ENCODE measurements at places on chromosomes 6 and 20.
A peak's percentile ranks its signal among the peaks of the same experiment; 100 is the strongest.

DNA sequence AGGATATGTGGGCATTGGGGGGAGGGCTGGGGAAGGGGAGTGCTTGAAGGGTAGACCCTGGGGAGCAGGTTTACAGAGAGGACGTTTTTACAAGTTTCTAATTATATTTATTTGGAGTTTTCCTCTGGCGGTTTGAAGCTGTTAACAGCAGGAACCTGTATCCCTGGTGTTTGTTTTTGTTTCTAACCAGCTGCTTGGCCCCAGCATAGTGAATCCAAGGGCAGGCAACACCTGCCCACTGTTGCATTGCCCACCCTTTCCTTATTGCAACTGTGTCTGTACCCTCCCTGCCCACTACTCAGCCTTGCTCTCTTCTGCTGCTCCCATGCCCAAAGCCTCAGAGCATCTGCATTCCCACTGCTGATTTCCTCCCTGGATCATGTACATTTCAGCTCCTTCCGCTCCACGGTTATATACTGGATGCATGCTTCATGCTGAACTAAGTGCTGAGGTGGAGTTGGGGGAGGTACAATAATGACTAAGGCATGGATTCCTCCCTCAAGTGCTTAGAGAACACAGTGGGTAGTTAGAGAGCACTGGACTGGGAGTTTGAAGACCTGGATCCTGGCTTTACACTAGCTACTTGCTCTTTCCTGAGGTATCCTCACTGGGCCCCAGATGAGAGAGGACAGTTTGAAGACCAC lies 6.0 kb downstream of the SCUBE3 start:
- no peak for DNase-seq

DNA sequence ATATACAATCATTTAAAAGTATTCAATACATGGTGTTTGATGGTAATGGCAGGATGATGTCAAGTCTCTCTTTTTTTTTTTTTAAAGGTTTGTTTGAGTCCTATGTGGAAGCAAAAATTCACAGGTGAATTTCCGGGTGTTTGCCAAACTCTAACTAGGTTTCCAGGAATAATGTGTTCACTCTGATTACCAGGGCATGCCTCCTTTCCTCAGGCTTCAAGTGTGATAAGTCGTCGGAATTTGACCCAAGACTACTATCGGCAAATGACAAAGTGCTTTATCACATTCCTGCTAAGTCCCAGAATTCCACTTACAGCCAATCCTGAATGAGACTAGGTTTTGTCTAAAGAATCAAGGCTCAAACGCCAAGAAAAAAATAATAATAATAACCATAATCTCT lies 7.3 kb downstream of the OARD1 start:
- DNase-seq, result no peak

DNA sequence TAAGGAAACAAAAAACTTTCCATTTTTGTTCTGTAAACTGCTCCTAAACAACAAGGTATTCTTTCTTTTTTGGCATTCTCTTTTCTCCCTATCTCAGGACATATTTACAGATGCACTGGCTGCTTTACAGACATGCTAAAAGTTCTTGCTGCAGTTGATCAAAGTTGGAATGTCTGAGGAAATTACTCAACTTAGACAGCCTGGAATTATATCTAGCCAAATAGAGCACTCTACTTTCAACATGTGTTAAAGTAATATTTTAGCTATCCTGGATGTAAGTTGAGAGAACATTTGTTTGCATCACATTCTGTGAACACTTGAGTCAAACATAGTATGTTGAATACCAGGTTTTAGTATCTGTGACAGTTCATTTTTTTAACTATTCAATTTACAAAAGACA lies 24.8 kb downstream of the TASP1 start:
- DNase-seq, result no peak

DNA sequence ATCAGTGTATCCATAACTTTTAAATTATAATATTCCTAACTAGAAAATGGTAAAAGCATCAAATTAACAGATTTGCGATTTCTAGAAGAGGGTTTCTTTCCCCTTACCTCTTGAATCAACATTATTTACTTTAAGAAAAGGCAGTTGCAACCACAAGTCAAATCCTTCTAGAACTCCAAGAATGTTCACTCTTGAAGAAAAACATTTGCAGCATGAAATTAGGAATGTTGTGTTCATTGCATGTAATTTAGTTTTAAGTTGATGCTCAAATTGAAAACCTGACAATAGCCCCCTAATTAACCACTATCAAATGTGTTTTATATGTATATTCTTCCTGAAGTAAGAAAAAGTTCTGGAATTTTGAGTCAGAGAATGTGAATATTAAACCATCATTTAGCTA lies 2.3 kb upstream of the REV3L start:
- DNase-seq, result no peak

- DNase-seq, result peak; percentile 38
Observed at GRCh38 chr20:973785-974194, 28.3 kb downstream of the RSPO4 start.

DNA sequence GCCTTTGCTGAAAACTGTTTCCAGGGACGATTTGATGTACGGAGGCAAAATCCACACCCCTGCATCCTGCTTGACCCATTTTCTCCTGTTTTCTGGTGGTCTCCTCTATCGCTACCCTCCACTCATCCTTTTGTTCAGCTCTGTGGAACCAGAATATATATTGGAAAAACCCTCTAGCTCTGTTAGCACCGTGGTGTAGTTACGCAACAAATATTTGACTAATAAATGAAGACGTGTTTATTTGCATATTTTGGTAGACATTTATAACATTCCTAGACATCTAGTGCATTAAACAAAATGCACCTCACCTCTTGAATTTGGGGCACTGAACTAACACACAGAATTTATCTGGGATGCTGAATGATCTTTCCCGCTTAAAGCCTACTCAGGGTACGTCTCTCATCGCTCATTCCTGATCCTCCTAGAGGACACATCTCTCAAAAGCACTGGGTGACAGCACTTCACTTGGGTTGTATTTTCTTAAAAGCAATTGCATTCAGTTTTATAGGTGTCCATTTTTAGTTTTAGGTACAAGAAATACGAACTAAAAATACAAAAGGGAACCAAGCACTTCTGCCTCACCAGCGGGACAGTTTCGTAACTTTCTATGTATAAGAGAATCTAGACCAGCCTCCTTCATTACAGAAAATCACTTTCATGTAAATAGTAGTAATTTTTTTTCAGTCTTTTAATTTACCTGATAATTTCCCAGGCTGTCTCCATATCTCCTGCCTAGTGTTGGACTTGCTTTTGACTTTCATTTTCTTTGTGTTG lies 59.2 kb downstream of the SNRNP48 start:
- peak; percentile 20 for DNase-seq

GRCh38 chr20:17807651-17808050 lies 107.9 kb downstream of the BANF2 start:
- no peak for DNase-seq

DNA sequence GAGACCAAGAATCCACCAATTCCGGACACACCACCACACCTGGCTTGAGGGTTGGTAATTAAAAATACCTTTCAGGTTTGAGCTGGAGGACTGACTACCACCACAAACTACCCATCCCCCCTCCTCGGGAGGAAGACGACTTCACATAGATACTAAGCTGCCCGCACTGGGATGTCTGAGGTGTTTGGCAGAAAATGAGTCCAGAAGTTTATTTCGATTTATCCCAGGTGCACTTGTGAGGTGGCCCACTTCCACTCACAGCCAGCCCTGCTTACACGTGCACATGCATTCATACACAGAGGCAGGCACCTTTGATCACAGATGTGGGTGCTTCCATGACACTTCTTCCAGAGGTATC lies 187.1 kb downstream of the ID4 start:
- DNase-seq, result no peak

DNA sequence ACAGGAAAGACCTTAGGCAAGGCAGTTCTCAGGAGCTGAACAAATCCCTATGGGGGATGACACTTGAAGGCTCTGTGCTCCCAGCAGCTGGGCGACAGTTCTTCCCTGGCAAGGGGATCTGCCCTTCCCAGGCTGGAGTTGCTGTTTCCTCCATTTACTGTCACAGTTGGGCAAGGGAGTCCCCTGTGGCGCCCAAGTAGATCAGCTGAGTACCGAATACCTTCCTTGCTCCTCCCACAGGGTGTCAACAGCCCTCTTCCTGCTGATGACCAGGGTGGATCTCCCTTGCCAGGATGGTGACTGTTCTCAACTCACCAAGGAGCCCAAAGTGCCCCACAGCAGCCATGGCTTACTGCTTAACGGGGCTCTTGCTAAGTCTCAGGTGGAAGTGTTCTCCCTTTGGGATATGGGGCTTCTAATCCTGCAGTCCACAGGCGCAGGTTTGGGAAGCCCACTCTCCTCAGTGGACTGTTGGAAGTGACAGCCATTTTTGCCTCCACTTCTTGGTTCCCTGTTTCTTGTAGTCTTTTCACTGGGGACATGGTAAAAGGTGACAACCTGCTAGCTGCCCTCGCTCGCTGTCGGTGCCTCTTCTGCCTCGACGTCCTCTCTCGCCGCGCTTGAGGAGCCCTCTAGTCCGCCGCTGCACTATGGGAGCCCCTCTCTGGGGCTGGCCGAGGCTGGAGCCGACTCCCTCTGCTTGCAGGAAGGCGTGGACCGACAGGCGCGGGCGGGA lies 5.7 kb upstream of the PSMG4 start:
- no peak for DNase-seq

DNA sequence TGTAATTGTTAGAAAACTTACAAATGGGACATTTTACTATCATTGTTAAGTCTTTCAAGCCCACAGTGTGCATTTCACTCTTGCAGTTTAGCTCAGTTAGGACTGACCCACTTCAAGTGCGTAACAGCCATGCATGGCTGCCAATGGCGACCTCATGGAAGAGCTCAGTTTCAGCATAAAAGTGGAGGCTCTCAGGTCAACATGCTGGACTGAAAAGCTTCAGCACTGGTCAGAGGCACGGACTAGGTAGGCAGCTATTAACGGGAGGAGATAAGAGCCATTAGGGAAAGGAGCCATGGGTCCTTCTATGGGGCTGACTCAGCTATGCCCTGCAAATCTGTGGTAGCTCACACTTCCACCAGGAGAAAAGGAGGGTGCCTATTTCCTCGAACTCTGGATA lies 101.8 kb downstream of the TTLL2 start:
- DNase-seq, result no peak

GRCh38 chr6:62516291-62517141 lies 230.5 kb upstream of the KHDRBS2 start:
- no peak for DNase-seq

- DNase-seq, result no peak
Observed at GRCh38 chr6:98041056-98041455, 758.0 kb upstream of the MMS22L start.

DNA sequence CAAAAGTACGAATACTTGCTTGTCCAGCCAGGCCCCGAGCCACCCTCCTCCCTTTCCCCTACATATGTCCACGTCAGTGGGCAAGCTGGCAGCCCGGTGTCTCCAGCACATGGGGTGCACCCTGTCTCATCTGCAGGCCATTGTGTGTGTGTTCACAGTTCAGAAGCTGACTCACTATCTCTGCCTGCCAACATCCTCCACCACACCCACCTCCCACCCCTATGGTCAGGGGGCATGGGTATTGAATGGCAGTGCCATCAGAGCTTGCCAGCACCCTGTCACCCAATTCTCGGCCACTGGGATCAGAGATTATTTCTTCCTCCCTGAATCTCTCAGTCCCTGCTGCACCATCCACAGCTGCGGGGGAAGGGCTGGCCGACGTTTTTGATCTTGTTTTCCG lies 195.7 kb downstream of the FARS2 start:
- no peak for DNase-seq

GRCh38 chr20:23598481-23598880 lies 7.2 kb downstream of the CST9 start:
- no peak for DNase-seq

DNA sequence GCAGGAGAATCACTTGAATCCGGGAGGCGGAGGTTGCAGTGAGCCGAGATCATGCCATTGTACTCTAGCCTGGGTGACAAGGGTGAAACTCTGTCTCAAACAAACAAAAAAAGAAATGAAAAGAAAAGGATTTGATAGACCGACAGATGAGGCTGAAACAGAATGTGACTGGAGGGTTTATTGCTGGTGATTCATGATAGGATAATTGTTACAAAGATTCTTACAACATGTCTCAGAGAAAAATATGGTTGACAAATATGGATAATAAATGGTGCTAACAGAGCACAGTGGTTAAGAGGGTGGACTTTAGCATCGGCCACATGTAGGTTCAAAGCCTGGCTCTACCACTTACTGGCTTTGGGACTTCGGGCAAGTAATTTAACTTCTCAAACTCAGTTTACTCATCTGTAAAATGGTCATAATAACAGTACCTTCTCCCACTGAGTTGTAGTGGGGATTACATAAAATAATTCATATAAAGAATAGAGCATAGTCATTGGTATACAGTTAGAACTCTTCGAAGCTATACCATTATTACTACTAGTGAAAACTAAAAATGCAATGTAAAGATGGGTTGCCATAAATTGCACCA lies 131.9 kb downstream of the MAP3K7 start:
- no peak for DNase-seq

DNA sequence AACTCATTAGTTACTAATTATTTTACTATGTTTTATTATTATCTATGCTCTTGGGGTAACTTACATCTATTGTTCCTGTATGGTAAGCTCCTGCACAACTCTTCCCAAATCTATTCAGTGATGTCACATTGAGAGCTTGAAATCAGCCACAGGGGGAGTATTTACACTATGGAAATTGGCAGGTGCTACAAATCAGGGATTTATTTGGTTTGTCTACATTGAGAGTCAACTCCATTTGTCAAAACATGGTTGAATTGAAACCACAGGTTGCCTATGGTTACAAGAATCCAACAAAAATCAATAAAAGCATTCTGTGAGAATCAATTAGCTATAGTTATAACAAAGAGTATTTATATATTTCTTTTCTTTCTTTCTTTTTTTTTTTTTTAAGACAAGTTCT lies 3.9 kb upstream of the FITM2 start:
- DNase-seq, result no peak

DNA sequence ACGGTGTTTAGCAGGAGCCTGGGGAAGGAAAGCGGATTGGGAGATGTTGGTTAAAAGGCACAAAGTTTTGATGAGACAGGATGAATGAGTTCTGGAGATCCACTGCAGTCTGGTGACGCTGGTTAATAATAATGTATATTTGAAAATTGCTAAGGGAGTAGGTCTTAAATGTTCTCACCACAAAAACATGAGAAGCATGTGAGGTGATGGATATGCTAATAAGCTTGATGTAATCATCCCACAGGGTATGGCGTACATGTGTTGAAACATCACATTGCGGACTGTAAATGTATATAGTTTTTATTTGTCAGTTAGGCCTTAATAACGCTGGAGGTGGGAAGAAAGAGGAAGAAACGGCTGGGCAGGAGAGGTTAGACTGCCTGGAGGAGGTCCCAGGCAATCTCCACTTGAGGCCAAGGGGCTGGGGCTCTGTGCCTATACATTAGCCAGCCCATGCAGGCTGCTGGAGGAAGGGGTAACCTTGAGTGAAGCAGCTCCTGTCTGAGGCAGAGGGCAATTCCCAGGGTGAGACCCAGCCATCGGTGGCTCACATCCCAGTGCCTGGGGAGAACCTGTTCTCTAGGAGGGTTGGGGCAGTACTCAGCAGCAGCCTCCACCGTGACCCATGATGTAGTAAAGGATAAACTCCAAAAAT lies 188.2 kb upstream of the QKI start:
- DNase-seq, result no peak

DNA sequence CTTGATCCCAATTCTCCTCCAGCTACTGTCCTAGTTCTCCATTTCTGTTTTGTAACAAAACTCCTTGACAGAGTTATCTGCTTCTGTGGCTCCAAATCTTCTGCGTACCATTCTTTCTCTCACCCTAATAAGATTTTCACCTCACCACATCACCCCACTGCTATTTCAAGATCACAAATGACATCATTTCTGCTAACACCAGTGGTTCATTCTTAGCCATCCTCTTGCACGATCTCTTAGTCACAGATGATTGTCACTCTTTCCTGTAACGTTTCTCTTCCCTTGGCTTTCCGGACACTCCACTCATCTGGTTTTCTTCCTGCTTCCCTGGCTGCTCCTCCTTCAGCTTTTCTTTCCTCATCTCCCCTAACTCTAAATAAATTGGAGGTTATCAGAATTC lies 56.8 kb upstream of the FABP7 start:
- no peak for DNase-seq
